ENCODE measurements at places on chromosomes 1 and 21. TPM values are rescaled to one million over a fixed set of nuclear protein-coding genes. Genes with fewer than 3 reads are reported as not detected.

F13B gene
- total RNA-seq = not detected

KCNJ6 gene
- 3.9 TPM for total RNA-seq

MYOCOS gene
- not detected for total RNA-seq

GPR157 gene
- 5.2 TPM for total RNA-seq

FAM177B gene
- not detected for total RNA-seq

TMCC2 gene
- total RNA-seq = 1.6 TPM

SH2D1B gene
- total RNA-seq = 0.13 TPM

TTC34 gene
- total RNA-seq = 0.05 TPM

KCNN3 gene
- total RNA-seq = not detected

BEND5 gene
- not detected for total RNA-seq

ZSCAN20 gene
- total RNA-seq = 1.6 TPM

PGBD5 gene
- total RNA-seq = 0.37 TPM

FOXD2 gene
- total RNA-seq = 0.49 TPM

RGS1 gene
- total RNA-seq = not detected

FCRL4 gene
- total RNA-seq = not detected

CFAP126 gene
- 0.32 TPM for total RNA-seq

LCE1D gene
- total RNA-seq = not detected

KLHDC7A gene
- 1.4 TPM for total RNA-seq
